ENCODE measurements at places on chromosomes 16 and 17. TPM values are rescaled to one million over a fixed set of nuclear protein-coding genes. Genes with fewer than 3 reads are reported as not detected.

GRCh38 chr17:45814622-45815606 lies 29.8 kb upstream of the SPPL2C start:
- no peak for DNase-seq

- no peak for DNase-seq
Observed at GRCh38 chr17:77666462-77666861, 292.0 kb upstream of the TNRC6C start.

HOXB9 gene
- 1.1 TPM for total RNA-seq

- peak; percentile 73 for DNase-seq
Observed at GRCh38 chr17:45098869-45099616, 33.3 kb downstream of the PLCD3 start.

DNA sequence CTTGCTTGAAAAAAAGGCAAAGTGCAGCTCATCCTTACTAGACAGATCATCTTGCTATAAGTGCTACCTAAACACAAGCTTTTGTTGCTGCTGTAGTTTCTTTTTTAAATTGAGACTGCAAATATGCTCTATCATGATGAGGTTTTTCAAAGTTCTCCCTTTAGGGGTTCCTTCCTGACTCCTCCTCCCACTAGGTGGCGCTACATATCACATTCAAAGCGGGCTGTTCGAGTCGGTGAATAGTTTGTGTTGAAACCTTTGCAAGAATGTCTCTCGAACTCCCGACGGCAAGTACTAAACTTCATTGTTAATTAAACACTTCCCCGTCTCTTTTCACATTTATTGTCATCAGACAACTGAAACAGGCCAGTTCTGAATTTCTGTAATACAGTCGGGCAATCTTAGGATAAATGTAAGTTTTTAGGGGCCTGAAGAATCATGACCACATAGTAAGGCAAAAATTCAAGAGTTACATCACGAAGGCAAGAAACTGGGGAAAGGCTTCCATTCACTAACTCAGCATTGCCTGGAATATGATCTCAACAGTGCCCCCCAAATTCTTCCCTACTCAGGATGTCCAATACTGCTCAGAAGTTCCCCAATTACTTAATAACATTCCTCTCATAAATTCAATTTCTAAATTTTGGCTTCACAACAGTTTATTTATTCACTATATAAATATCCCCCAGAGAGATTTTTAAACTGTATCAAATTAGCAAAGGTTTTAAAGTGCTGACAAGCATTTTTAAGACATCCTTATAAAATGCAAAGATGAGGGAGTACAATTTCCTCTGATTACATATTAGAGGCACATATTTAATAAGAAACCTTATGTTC lies 6.7 kb downstream of the HS3ST3A1 start:
- DNase-seq, result peak; percentile 58

CHD9 gene
- 62.1 TPM for total RNA-seq

DNA sequence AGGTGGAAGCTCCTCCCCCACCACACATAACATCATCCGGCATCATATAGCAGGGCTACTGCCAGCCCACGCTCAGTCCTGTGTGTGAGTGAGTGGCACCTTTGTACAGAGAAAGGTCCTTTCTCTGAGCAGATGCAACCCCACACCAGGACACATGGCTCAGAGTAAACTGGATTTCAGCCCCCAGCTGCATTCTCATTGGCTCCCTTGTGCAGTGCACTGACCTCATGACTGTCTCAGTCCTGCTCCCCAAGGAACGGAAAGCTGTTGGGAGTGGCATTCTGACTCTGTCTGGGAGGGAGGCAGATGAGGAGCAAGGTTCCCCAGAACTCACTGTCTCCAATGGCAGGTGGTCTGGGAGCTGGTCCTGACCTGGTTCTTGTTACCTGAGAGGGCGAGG lies 244.1 kb downstream of the PHKB start:
- DNase-seq, result no peak

LITAFD gene
- total RNA-seq, result not detected

KRT39 gene
- total RNA-seq, result not detected

- no peak for DNase-seq
Observed at GRCh38 chr17:62870552-62870971, 62.4 kb upstream of the MARCHF10 start.

- DNase-seq, result no peak
Observed at GRCh38 chr16:31077592-31078396, 3.6 kb downstream of the ZNF646 start.

DLX4 gene
- total RNA-seq, result not detected

NKD1 gene
- total RNA-seq, result not detected

- no peak for DNase-seq
Observed at GRCh38 chr16:29808219-29808900, 2.0 kb downstream of the MAZ start.

DNA sequence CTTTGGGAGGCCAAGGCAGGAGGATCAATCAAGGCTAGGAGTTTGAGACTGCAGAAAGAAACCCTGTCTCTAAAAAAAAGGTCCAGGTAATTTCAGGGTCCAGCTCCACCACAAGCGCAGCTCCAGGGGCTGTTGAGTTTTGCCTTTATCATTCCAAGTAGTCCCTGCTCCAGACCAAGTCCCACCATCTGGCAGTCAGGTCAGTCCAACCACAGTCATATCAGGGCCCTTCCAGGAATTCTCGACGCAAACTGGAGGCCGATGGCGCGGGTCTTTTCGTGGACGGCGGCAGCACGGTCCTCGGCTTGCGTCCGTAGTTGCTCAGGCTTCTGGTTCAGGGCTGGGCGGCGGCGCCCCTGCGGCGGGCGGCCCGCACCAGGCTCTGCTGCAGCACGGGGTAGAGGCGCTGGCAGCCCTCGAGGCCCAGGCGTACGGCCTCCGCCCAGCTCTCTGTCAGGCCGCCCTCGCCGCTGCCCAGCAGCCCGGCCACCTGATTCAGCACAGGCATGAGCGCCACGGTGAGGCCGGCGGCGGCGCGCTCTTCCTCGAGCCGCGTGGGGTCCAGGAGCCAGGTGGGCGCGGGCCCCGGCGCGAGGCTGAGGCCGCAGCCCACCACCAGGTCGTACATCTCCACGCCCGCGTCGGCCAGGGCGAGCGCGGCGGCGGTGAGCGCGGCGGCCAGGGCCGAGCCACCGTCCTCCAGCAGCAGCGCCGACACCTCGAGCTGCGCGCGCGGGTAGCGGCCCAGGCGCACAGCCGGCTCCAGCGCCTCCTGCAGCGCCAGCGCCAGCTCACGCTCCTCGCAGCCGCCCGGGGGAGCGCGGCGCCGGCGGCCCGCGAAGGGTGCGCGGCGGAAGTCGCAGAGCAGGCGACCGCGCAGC lies 752 bp downstream of the EXOSC6 start:
- peak; percentile 72 for DNase-seq

GRCh38 chr16:49610983-49611382 lies 237.4 kb downstream of the C16orf78 start:
- DNase-seq, result peak; percentile 17

EVPLL gene
- total RNA-seq, result not detected

GRCh38 chr16:582614-583331 lies 7.1 kb upstream of the RAB40C start:
- DNase-seq, result no peak

DNA sequence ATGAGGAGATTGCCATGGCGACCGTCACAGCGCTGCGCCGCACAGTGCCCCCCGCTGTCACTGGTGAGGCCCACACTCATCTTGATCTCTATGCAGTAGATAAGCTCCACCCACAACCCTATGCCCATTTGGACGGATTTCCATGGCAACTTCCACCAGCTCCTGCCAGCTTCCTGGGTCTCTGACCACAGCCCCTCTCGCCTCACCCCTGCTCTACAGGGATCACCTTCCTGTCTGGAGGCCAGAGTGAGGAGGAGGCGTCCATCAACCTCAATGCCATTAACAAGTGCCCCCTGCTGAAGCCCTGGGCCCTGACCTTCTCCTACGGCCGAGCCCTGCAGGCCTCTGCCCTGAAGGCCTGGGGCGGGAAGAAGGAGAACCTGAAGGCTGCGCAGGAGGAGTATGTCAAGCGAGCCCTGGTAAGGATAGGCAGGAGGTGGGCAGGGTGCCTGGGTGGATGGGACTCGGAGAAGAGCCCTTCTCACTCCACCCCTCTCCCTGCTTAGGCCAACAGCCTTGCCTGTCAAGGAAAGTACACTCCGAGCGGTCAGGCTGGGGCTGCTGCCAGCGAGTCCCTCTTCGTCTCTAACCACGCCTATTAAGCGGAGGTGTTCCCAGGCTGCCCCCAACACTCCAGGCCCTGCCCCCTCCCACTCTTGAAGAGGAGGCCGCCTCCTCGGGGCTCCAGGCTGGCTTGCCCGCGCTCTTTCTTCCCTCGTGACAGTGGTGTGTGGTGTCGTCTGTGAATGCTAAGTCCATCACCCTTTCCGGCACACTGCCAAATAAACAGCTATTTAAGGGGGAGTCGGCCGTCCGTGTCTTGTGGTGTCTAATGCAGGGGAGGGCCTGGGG lies 4.3 kb downstream of the ALDOA start:
- DNase-seq, result no peak

DNA sequence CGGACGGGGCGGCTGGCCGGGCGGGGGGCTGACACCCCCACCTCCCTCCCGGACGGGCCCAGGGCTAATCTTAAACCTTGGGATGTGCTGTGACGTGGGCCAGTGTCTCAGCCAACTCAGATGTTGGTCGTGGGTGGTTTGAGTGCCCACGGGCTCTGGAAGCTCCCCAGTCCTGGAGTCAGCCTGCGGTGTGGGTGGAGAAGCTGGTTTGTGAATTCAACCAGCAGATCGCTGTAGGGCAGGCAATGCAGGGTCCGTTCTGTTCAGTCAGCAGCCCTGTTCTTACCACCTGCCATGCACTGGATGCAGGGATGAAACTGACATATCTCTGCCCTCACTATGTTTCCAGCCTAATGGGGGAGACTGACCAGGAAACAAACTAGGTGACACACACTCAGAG lies 8.0 kb upstream of the ZNF500 start:
- DNase-seq, result no peak

DHRS7C gene
- not detected for total RNA-seq

CA10 gene
- not detected for total RNA-seq

TBC1D3C gene
- total RNA-seq, result not detected

DNA sequence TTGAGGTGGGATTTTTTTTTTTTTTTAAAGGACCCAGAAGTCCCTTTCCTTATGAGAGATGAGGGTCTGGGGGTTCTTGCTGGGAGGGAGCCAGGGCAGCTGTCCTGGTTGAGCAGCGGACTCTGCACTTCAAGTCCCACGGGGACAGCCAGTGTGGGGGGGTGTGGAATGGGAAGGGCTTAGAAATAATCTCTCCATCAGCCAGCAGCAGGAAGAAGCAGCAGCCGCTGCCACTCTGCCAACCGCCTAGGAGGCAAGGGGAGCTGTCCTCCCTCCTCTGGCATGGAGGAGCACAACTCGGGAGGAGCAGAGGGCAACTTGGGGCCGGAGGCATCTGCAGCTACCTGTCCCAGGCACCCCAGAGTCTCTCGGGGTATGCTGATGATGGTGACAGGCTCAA lies at the start of gene KCNG4:
TSS of gene KCNG4 (minus strand) at position 104 of the 400 bp plus-strand sequence. CDS start 2,527 bp downstream, outside the sequence.
- DNase-seq, result no peak

PTRH2 gene
- total RNA-seq, result 40.1 TPM

- no peak for DNase-seq
Observed at GRCh38 chr17:2782055-2782454, 14.2 kb upstream of the RAP1GAP2 start.

CPNE7 gene
- total RNA-seq, result 1.5 TPM

GRCh38 chr17:71378741-71379140 lies 742.1 kb upstream of the SOX9 start:
- DNase-seq, result no peak

DNA sequence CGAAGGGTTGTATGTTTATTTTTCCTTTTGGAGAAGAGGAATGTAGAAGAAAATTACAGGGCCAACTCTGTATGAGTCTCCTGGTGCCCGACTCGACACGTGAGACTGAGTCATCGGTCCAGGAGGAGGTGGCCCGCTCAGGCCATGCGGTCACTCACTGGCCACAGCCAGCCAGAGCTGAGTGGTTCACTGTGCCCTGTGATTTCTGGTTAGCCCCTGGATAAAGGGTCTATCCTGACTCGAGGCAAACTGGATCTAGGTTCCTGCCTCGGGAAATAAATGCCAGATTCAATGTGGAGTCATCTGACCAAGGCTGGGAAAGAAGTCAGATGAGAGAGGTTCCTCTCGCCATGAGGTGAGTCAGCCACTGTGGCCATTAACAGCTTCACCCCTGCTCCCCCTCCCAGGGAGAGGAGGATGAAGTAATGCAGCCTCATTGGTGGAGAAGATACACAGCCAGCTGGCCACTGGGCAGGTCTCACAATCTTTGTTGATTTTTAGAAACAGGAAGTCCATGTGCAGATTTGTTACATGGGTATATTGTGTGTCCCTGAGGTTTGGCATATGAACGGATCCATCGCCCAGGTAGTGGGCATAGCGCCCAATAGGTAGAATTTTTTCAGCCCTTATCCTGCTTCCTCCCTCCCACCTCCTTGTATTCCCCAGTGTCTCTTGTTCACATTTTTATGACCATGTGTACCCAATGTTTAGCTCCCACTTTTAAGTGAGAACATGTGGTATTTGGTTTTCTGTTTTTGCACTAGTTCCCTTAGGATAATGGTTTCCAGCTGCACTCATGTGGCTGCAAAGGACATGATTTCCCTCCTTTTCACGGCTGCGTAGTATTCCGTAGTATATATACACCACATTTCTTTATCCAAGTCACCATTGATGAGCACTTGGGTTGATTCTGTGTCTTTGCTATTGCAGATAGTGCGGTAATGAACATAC lies 21.7 kb upstream of the USP36 start:
- peak; percentile 95 for DNase-seq

POLR3K gene
- 18.4 TPM for total RNA-seq

DNA sequence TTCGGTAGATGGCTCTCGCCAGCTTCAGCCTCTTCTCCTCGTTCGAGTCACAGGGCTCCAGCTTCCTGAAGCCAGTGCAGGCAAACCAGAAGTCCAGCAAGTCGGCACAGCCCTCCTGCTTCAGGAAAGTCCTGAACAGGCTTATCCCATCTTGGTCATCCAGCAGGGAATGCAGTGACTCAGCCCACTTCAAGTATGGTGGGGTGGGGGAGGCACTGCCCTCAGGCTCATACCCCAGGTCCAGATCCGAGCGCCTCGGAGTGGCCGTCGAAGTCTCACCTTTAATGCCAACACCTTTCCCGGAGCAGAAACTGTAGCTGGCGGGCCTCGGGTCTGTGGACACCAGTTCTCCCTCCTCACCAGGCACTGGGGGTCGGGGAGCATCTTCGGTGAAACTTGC lies 5.9 kb downstream of the AXIN1 start:
- no peak for DNase-seq

DNA sequence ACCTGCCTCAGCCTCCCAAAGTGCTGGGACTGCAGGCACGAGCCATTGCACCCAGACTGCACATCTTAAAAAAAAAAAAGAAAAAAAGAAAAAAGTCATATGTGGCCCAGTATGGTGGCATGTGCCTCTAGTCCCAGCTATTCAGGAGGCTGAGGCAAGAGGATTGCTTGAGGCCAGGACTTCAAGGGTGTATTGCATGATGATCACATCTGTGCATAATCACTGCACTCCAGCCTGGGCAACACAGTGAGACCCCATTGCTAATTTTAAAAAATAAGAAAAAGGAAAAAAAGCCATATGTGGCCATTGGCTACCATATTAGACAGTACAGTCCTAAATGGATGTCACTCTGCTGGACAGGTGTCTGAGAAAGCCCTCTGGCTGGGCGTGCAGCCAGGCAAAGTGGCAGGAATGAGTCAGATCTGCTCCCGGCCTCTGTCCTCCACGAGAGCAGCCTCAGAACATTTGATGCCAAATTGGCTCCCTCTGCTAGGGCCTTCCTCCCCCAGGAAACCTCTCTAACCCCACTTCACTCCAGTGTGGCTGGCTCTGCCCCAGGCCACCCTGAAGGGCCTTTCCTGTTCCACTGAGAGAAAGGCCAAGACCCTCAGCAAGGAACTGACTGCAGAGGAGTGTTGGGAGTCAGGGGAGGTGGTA lies 14.7 kb downstream of the CA7 start:
- peak; percentile 72 for DNase-seq

All from endothelial cell of umbilical vein (primary cell).